ENCODE measurements at places on chromosomes 1 and 21.

DNA sequence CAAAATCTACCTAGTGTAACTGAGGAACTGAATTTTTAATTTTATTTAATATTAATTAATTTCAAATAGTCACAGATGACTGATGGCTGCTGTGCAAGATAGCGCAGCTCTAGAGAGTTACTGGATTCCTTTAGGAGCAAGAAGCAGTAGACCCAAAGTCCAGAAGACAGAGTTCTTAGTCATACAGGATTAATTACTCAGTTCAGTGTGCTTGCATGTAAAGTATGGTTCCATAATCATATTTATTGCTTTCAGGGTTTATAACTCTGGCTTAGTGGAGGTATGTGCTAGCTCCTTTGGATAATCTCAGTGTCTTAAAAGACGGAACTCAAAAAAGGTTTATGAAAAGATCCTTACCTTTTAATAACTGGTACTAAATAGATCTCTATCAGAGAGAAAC lies 17.4 kb downstream of the CEPT1 start:
- H3K27ac ChIP-seq: no peak overlapping the region
- no peak overlapping the region for H3K4me3 ChIP-seq
- no peak for DNase-seq
- peaks cover 48% of the 10 kb centered on the region for H3K36me3 ChIP-seq

DNA sequence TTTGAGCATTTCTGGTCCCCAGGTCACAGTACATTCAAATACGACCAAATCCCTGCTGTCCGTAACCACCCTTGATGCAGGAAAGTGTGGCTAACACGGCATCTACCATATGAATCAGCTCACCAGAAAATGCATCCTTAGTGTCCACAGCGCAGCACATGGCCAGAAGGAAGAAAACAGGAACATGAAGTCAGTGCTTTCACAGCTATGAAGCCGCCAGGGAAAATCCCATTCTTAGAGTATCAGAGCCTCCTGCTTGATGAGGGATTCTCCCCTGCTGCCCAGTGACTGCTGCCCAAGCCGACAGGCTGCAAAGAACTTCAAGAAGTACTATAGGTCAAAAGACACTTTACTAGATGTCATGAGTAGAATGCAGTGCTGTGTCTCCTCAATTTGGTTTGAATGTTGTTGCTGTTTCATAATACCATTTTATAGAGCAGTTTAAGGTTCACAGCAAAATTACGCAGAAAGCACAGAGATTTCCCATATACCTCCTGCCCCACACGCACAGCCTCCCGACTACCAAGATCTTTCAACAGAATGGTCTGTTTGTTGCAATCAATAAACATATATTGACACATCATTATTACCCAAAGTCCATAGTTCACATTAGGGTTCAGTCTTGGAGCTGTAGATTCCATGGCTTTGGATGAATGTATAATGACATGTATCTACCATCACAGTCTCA lies 14.5 kb downstream of the TIAM1 start:
- DNase-seq: no peak
- no peak overlapping the region for H3K27ac ChIP-seq
- H3K36me3 ChIP-seq: peaks cover 27% of the 10 kb centered on the region
- H3K4me1 ChIP-seq: peaks cover 57% of the 10 kb centered on the region
- no peak overlapping the region for H3K4me3 ChIP-seq

- H3K36me3 ChIP-seq: peaks cover 28% of the 10 kb centered on the region
- peaks cover 63% of the 10 kb centered on the region for H3K4me1 ChIP-seq
- no peak overlapping the region for H3K27ac ChIP-seq
Measured at GRCh38 chr21:43879348-43880110, 14.5 kb downstream of the AGPAT3 start.

DNA sequence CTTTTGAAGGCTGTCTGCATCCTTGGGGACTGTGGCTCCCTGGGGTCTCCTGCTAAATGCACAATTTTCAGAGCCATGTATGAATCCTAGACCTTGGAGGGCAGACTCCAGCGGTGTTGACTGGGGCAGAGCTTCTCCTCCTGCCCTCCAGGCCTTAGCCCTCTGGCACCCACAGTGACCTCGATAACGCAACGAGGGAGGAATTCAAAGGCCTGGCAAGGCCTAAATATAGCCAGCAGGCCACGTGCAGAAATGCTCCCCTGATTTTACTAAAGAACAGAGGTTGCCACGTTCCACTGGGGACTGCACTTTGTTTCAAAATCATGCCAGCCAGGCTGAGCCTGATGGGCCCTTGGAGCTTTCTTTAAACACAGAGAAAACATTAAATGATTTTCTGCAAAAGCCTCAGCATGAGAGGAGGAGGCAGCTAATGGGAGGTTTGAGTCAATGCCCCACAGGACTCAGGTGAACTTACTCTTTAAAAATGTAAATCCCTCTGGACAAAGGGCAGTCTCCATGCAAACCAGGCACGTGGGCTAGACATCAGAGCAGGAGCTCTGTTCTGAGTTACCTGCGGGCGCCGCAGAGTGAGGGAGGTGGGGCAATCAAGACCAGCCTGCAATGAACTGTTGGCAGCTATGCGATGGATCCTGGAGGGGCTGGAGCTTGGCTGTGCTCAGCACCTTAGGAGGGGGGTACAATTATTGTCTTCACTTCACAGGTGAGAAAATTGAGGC lies 28.0 kb downstream of the GRIK3 start:
- H3K36me3 ChIP-seq: no peaks in the 10 kb centered on the region
- H3K4me1 ChIP-seq: no peaks in the 10 kb centered on the region
- no peak overlapping the region for H3K27ac ChIP-seq
- no peak overlapping the region for H3K4me3 ChIP-seq

- peaks cover 2% of the 10 kb centered on the region for H3K27me3 ChIP-seq
- no peak overlapping the region for H3K27ac ChIP-seq
- H3K36me3 ChIP-seq: no peaks in the 10 kb centered on the region
- no peak overlapping the region for H3K4me3 ChIP-seq
Measured at GRCh38 chr1:118250232-118250631, 65.2 kb upstream of the SPAG17 start.

DNA sequence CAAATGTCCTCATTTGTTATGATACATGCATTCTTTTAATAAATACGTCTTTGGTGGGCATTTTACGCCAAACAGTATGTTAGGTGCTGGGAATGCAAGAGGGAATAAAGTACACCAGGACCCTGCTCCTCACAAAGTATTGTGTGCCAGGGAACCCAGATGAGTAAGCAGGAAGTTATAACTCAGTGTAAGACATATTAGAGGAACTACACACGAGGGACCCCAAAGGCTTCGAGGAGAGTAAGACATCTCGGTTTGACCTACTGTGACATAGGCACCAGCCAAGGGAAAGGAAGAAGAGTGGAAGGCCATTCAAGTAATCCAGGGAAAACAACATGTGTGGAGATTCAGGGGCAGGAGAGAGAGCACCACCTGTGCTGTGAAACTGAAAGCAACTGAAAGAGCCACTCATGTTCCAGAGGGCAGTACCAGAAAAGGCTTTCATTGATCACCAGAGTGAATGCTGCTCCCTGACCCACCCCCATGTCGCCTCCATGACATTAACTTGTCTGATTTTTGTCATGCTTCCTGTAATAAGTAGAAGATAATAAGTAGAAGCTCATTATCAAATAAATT lies 542.5 kb upstream of the PKN2 start:
- no peak overlapping the region for H3K4me3 ChIP-seq
- H3K27ac ChIP-seq: no peak overlapping the region
- no peaks in the 10 kb centered on the region for H3K36me3 ChIP-seq

DNA sequence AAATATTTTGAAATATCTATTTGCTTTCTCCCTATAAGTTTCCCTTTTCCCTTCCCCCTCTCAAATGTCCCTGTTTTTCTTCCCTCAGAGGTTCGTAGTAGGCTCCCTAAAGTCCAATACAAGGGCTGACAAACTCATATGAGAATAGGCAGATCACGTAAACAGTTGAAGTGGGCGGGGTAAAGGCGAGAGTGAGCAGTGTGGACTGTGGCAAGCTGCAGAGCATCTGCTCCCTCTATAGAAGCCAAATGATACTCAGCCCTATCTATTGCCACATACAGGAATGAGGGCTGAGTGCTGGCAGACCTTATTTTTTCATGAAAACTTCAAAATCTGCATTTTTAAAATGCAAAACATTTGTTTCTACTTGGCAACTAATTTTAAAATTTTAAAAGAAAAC lies 26.3 kb downstream of the PRDX6 start:
- no peak for DNase-seq
- no peak overlapping the region for H3K27ac ChIP-seq
- H3K4me3 ChIP-seq: no peak overlapping the region
- peaks cover 5% of the 10 kb centered on the region for H3K27me3 ChIP-seq

- H3K4me1 ChIP-seq: peaks cover 8% of the 10 kb centered on the region
- H3K27me3 ChIP-seq: no peaks in the 10 kb centered on the region
- DNase-seq: no peak
- peaks cover 15% of the 10 kb centered on the region for H3K36me3 ChIP-seq
- no peak overlapping the region for H3K27ac ChIP-seq
- H3K4me3 ChIP-seq: no peak overlapping the region
Measured at GRCh38 chr1:176066709-176067108, 140.4 kb downstream of the COP1 start.

DNA sequence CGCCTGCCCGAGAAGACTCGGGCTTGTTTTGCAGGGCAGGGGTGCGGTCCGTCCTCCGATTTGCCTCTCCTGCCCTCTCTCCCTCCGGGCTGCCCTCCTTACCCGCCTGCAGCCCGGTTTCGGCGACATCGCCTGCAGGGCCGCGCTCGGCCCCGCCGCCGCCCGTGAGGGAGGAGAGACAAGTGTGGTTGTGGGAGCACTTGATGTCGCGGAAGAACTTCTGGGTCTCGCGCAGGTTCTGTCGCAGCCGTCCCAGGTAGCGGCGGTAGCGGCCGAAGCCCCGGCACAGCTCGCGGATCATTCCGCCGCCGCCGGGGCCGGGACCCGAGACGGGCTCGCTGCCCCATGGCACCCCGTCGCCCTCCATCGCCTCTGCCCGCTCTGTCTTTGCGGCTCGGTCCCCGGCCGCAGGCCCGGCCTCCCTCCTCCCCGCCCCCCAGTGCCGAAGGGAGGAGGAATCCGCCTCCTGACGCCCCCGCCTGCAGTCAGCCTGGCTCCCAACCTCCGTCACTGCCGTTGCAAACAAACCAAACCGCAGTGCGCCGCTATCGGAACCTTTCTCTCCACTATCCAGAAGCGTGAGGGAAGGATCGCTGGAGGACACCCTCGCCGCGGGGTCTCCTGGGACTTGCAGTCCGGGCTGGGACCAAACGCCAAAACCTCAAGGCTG lies at the start of gene DSTYK:
Gene DSTYK (minus strand): TSS at position 534 of the 670 bp plus-strand sequence. CDS start 167 bp downstream, at position 367.
- peak; percentile 91 for DNase-seq
- H3K27ac ChIP-seq: peak within 1 kb of the TSS; percentile 96

- DNase-seq: peak; percentile 39
- peaks cover 13% of the 10 kb centered on the region for H3K4me1 ChIP-seq
- peaks cover 58% of the 10 kb centered on the region for H3K27me3 ChIP-seq
Measured at GRCh38 chr21:45404730-45405270, at the start of gene COL18A1. Gene COL18A1, plus strand, starts transcription at chr21:45405165. Its CDS starts 66 bp downstream, at chr21:45405231.

- peak within 1 kb of the TSS; percentile 67 for H3K27ac ChIP-seq
- peaks cover 16% of the 10 kb centered on the region for H3K36me3 ChIP-seq
- H3K27me3 ChIP-seq: no peaks in the 10 kb centered on the region
- peak; percentile 65 for DNase-seq
- H3K4me1 ChIP-seq: peaks cover 15% of the 10 kb centered on the region
Measured at GRCh38 chr1:46667782-46668760, at the start of gene ATPAF1. Gene ATPAF1, minus strand, starts transcription at chr1:46668364. Its CDS starts 42 bp downstream, at chr1:46668322.

DNA sequence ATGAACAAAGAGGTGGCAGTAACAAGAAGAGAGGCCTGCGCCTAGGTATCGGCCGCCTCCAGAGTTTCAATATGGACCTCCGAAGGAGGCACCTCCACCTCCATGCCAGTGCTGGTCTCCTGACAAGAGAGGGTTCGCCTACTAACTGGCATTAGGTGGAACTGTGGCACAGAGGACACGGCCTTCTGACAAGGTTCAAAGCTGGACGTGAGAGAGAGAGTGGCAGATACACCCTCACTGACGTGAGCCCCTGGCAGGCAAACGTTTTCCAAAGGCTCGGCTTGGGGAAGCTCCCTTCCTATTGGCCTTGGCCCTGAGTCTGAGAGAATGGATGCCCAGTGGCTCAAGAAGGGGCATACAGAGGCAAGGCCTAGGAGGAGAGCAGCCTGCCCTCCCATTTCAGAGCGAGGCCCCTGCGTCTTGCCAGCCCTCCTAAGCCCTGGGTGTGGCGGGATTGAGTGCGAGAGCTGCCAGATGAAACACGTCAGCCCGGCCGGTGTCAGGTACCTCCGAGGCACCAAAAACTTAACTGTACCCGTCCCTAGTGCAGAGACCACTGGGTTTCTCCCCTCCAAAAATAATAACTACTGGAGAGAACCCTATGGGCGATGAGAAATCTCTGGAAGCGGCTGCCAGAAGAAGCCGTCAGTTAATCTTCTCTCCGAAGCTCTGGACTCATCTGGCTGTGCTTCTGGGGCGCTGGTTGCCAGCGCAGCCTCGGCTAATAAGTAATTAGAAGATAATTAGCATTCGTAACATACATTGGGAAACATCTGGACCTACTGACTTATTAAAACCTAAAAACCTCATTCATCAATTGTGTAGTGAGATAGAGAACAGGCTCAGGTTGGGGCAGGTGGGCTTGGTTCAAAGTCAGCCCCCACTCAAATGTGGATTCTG lies 283.6 kb downstream of the NPHP4 start:
- no peak overlapping the region for H3K4me3 ChIP-seq
- no peak overlapping the region for H3K27ac ChIP-seq
- H3K36me3 ChIP-seq: no peaks in the 10 kb centered on the region
- H3K4me1 ChIP-seq: no peaks in the 10 kb centered on the region
- DNase-seq: no peak
- H3K27me3 ChIP-seq: no peaks in the 10 kb centered on the region

GRCh38 chr1:208036106-208036808 lies 125.3 kb upstream of the CD34 start:
- no peak overlapping the region for H3K27ac ChIP-seq
- no peak overlapping the region for H3K4me3 ChIP-seq
- H3K36me3 ChIP-seq: no peaks in the 10 kb centered on the region
- H3K4me1 ChIP-seq: no peaks in the 10 kb centered on the region
- H3K27me3 ChIP-seq: no peaks in the 10 kb centered on the region

- H3K27me3 ChIP-seq: no peaks in the 10 kb centered on the region
- H3K4me1 ChIP-seq: no peaks in the 10 kb centered on the region
- no peak overlapping the region for H3K4me3 ChIP-seq
- no peaks in the 10 kb centered on the region for H3K36me3 ChIP-seq
- DNase-seq: no peak
Measured at GRCh38 chr1:191695865-191696264, 462.4 kb upstream of the RGS18 start.

DNA sequence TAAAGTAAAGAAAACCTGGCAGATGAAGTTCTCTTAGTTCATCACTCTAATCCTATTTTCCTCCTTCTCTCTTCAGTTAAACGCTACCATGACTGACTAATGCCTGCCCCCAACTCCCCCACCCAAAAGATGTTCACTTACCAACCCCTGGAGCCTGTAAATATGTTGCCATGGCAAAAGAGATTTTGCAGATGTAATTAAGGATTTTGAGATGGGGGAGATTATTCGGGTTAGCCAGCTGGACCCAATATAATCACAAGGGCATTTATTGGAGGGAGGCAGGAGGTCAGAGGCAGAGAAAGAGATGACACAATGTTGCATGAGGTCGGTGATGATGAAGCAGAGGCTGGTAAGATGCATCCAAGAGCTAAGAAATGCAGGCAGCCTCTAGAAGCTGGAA lies 69.3 kb upstream of the PPP2R5A start:
- no peaks in the 10 kb centered on the region for H3K36me3 ChIP-seq
- H3K4me3 ChIP-seq: no peak overlapping the region
- no peak for DNase-seq
- no peak overlapping the region for H3K27ac ChIP-seq

- H3K4me3 ChIP-seq: peak overlapping the region; percentile 85
- H3K27me3 ChIP-seq: peaks cover 24% of the 10 kb centered on the region
- H3K4me1 ChIP-seq: peaks cover 53% of the 10 kb centered on the region
- peak; percentile 86 for DNase-seq
Measured at GRCh38 chr1:61077676-61078541, 4.5 kb upstream of the NFIA start.

All from activated naive CD8-positive, alpha-beta T cell treated with anti-CD3 and anti-CD28 coated beads, Interleukin-2, amount 50 U/mL, for 24 hours (primary cell).